ENCODE measurements at places on chromosomes 1 and 21. TPM values are rescaled to one million over a fixed set of nuclear protein-coding genes. Genes with fewer than 3 reads are reported as not detected.

DNA sequence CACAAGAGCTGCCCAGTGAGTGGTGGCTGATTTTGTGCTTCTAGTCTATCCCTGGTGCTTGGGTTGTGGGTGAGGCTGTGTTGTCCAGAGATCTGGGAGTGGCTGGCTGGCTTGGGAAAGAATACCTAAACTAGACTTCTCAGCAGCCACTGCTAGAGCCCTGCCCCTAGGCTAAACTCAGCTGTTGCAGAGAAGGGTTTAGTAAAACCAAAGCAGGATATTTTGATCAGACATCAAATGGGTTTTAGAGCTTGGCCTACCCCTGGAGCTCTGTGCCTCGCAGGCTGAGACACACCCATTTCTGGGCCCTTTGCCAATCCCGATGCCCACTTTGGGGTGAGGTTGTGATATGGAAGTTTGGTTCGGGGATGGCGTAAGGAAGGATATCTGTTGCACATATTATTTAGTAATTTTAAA is 88.5 kb downstream of the UCK2 start:
- H3K4me3 ChIP-seq, result no peak overlapping the region
- no peaks in the 10 kb centered on the region for H3K27me3 ChIP-seq
- H3K27ac ChIP-seq, result no peak overlapping the region

The SNAP47 gene
- total RNA-seq, result 52.1 TPM

The HPCA gene
- not detected for total RNA-seq

The B3GALT2 gene
- 0.32 TPM for total RNA-seq

Data from breast epithelium (tissue), 4 donors.